Heart right ventricle (tissue), 16 donors: ENCODE measurements at places on chromosomes 2 and 18. TPM values are rescaled to one million over a fixed set of nuclear protein-coding genes. Genes with fewer than 3 reads are reported as not detected.

Gene MCM6
- total RNA-seq = 3.8 TPM

Gene LYPD6
- 0.13 TPM for total RNA-seq

Gene DCDC2C
- not detected for total RNA-seq

Gene DTYMK
- total RNA-seq = 10.7 TPM

Gene FRZB
- 1.8 TPM for total RNA-seq

Gene MAP4K4
- 89.3 TPM for total RNA-seq

Gene FASTKD2
- 36.3 TPM for total RNA-seq

- DNase-seq = no peak
- H3K27ac ChIP-seq = no peak overlapping the region
- H3K36me3 ChIP-seq = peaks cover 7% of the 10 kb centered on the region
- H3K27me3 ChIP-seq = no peaks in the 10 kb centered on the region
- H3K4me3 ChIP-seq = no peak overlapping the region
These were observed 16.1 kb downstream of the WIPF1 start for GRCh38 chr2:174581491-174581890.

DNA sequence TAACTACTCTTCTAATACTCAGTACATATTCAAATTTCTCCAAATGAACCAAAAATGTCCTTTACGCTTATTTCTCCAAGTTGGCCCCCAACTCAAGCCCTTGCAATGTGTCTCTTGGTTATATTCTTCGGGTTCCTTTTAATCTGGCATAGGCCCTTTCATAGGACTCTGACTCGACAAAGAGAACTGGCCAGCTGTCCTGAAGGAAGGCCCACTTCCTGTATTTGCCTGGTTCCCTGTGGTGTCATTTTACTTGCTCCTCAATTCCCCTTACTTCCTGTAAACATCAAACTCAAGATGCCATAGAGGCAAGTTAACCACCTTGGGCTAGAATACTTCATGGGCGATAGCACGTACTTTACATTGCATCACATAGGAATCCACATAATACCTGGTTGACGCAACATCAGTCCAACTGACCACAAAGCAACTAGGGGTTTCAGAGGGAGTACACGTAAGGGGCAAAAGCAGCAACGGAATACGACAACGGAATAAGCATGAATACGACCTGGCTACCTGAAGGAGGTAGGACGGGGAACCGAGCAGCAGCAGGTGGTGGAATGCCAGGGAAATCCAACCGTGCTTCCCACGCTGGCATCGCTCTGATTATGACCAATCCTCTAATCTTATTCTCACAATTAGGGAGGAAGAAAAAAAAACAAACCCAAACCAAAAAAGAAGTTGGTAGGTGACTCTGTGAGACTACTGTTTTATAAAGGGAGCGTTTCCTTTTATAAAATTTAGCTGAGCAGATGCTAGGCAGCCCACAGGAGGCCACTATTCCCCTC lies 823 bp upstream of the GORASP2 start:
- H3K4me1 ChIP-seq = peaks cover 38% of the 10 kb centered on the region
- H3K4me3 ChIP-seq = peak overlapping the region; percentile 96
- H3K27ac ChIP-seq = peak overlapping the region; percentile 65
- H3K36me3 ChIP-seq = no peaks in the 10 kb centered on the region
- DNase-seq = no peak

DNA sequence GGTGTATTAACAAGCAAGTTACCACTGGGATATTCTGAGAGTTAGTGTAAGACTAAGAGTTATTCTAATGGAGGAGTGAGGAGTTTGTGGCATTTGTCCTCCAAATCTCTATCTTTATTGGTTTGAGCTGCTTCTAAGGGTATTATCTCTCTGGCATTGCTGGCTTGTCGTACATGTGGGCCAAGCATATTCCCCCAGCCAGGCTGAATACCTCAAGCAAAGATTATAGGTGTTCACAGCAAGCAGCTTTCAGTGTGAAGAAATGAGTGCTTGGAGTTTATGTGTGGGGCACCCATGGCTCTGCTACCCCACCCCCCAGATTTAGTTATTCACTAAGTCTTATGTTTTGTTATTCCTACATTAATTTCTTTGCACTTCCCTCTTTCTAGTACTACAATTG lies 193.6 kb upstream of the FANCL start:
- H3K27ac ChIP-seq = no peak overlapping the region
- H3K4me3 ChIP-seq = no peak overlapping the region
- H3K4me1 ChIP-seq = no peaks in the 10 kb centered on the region
- H3K27me3 ChIP-seq = peaks cover 7% of the 10 kb centered on the region
- no peaks in the 10 kb centered on the region for H3K36me3 ChIP-seq

DNA sequence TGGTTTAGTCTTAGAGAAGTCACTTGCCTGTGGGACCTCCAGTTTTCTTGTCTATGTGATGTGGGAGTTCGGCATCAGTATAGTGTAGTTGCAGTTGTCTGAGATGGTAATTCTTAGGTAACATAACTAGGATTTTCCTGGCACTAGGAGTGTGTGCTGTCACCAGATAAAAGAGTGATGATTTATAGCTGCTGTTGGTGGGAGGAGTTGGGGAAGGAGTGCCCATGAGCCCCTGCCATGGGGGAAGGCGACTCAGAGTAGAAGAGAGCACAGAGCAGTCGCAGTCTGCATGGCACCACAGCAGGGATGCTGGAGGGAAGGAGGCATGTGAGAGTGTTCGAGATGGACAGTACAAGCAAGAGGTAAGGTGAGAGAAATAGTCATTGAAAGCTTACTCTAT lies 38.7 kb downstream of the ATP9B start:
- no peaks in the 10 kb centered on the region for H3K27me3 ChIP-seq
- H3K4me1 ChIP-seq = no peaks in the 10 kb centered on the region
- no peak overlapping the region for H3K4me3 ChIP-seq
- DNase-seq = no peak

GRCh38 chr18:27769152-27769551 lies 407.8 kb downstream of the CDH2 start:
- no peak overlapping the region for H3K27ac ChIP-seq
- no peaks in the 10 kb centered on the region for H3K36me3 ChIP-seq

DNA sequence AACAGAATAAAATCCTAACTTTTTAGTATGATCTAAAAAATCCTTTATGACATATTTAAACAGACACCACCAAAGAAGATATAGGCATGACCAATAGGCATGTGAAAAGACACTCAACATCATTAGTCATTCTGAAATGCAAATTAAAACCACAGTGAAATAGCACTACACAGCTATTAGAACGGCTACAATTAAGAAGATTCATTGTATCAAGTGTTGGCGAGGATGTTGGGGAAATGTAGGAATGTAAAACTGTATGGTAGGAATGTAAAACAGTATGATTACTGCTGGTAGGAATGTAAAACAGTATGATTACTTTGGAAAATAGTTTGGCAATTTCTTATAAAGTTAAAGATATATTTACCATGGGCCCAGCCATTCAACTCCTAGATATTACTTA lies 253.3 kb upstream of the TCF4 start:
- peaks cover 7% of the 10 kb centered on the region for H3K4me1 ChIP-seq
- DNase-seq = no peak
- H3K4me3 ChIP-seq = no peak overlapping the region

DNA sequence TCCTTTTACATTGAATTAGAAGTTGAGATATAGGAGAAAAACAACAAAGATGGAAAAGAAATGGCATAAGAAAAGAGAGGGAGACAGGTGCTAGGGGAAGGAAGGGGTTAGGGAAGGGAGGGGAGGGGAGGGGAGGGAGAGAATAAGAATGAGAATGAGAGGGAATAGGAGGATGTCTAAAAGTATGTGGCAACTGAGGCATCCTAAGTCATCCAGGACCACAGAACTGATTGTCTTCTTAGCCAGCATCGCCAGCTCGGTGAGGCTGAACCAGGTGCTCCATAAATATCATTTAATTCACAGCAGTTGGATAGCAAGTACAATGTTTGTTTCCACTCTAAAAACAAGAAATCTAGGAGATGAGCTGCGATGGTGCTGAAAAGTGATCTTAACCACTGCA lies 393.5 kb downstream of the TMEM182 start:
- H3K27ac ChIP-seq = no peak overlapping the region
- DNase-seq = no peak
- H3K36me3 ChIP-seq = no peaks in the 10 kb centered on the region
- H3K27me3 ChIP-seq = peaks cover 15% of the 10 kb centered on the region
- no peak overlapping the region for H3K4me3 ChIP-seq
- no peaks in the 10 kb centered on the region for H3K4me1 ChIP-seq

DNA sequence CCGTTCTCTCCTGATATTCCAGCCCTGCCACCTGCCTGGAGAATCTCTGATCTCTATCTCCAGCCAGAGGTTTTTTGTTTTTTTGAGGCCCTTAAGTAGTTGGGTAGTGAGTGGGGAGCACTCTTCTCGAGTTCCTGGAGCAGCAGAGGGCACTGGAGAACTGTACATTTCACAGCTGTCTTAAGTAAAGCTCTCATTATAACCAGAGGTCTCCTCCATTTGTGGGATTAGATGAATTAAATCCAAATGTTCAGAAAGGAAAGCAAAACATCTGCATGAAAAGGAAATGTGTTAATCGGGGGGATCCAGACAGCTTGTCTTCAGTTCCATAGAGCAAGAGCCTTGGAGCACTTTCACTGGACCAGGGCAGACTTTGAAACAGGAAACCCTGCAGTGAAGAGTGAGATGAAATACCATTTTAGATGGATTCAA lies 32.8 kb downstream of the AOX1 start:
- H3K4me1 ChIP-seq = no peaks in the 10 kb centered on the region
- no peak for DNase-seq
- no peak overlapping the region for H3K4me3 ChIP-seq
- H3K27ac ChIP-seq = no peak overlapping the region
- no peaks in the 10 kb centered on the region for H3K27me3 ChIP-seq
- no peaks in the 10 kb centered on the region for H3K36me3 ChIP-seq

GRCh38 chr2:44455877-44456276 lies 94.1 kb downstream of the CAMKMT start:
- no peaks in the 10 kb centered on the region for H3K4me1 ChIP-seq
- no peak for DNase-seq
- H3K36me3 ChIP-seq = no peaks in the 10 kb centered on the region
- no peaks in the 10 kb centered on the region for H3K27me3 ChIP-seq

GRCh38 chr2:189648846-189649509 lies 12.3 kb upstream of the ASNSD1 start:
- no peaks in the 10 kb centered on the region for H3K27me3 ChIP-seq
- no peak overlapping the region for H3K27ac ChIP-seq
- no peak for DNase-seq
- no peaks in the 10 kb centered on the region for H3K4me1 ChIP-seq
- H3K4me3 ChIP-seq = no peak overlapping the region
- no peaks in the 10 kb centered on the region for H3K36me3 ChIP-seq

DNA sequence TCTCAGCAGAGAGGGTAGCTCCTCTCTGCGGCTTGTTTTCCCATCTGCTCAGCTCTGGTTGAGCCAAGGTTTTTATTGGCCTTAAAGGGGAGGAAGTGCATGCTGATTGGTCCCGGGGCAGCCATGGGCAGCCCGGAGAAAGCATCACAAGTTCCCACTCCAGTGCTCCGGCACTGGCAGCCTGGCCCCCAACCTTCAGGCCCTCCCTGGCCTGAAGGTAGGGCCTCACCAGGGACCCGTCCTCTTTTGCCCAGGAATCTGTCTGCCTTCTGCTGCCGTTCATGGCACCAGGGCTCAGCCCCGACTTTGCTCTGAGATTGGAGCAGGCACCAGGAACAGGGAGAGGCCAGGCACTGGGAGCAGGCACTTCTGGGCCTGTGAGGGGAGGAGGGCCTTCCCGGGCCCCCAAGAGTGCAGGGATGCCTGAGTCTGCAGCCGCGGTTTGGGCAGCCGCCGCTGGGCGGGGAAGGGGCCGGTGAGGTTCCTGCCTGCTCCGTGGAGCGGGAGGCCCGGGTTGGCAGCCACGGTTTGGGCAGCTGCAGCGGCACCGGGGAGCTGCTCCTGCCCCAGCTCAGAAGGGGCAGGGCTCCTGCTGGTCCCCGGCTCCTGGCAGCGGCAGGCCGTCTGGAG lies 17.5 kb upstream of the ILKAP start:
- no peaks in the 10 kb centered on the region for H3K36me3 ChIP-seq
- peak overlapping the region; percentile 40 for H3K27ac ChIP-seq
- no peak for DNase-seq
- H3K4me3 ChIP-seq = no peak overlapping the region

DNA sequence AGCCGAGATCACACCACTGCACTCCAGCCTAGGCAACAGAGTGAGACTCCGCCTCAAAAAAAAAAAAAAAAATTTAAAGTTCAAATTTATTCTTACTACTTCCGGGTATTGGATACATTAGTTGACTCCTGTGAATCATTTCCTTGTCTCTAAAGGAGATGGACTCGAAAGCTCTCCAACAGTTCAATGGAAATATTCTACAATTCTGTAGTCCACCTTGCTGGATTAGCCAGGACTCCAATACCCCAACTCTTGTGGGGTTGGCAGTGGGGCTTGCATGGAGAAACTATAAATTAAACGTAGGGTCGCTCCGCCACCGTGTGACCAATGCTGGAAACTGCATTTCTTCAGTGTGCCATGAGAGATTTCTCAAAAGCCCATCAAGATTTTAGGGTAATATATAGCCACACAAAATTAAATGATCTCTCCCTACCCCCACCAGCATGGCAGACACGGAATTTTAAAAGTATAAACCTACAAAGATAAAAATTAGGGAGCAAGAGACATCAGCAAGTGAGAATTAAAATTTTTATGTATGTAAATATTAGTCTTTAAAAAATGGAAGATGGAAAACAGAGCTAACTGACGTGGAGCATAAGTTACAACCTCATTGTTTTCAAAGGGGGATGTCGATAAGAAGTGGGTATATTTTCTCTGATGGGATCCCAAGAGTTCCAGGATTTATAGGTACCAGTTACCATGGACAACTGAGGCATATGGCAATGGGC lies 27.8 kb upstream of the GAREM2 start:
- no peaks in the 10 kb centered on the region for H3K36me3 ChIP-seq
- peaks cover 10% of the 10 kb centered on the region for H3K27me3 ChIP-seq
- H3K4me1 ChIP-seq = no peaks in the 10 kb centered on the region
- no peak overlapping the region for H3K27ac ChIP-seq

DNA sequence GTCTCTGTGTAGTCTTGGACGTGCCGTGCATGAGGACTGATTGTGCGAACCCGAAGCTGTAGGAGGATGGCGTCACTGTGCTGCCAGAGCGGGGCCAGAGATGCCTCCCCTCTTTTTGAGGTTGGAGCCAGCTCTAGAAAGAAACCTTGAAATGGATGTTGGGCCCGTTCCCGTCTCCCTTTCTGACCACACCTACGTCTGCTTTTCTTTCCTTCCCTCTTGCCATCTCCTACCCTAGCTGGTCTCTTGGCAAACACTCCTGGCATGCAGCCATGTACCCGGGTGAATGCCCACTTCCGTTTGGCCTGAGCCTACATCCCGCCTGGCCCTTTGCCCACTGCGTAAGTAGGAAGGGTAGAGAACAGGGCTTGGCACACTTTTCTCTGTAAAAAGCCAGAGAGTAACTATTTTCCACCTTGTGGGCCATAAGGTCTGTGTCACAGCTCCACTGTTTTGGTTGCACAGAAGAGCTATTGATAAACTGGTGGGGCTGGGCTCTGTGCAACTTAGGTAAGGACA lies 37.4 kb downstream of the SH3BP4 start:
- no peak overlapping the region for H3K27ac ChIP-seq
- H3K4me1 ChIP-seq = peaks cover 48% of the 10 kb centered on the region
- H3K27me3 ChIP-seq = no peaks in the 10 kb centered on the region
- H3K36me3 ChIP-seq = no peaks in the 10 kb centered on the region
- peak; percentile 75 for DNase-seq
- H3K4me3 ChIP-seq = no peak overlapping the region
